ENCODE measurements at places on chromosomes 4 and X.

DNA sequence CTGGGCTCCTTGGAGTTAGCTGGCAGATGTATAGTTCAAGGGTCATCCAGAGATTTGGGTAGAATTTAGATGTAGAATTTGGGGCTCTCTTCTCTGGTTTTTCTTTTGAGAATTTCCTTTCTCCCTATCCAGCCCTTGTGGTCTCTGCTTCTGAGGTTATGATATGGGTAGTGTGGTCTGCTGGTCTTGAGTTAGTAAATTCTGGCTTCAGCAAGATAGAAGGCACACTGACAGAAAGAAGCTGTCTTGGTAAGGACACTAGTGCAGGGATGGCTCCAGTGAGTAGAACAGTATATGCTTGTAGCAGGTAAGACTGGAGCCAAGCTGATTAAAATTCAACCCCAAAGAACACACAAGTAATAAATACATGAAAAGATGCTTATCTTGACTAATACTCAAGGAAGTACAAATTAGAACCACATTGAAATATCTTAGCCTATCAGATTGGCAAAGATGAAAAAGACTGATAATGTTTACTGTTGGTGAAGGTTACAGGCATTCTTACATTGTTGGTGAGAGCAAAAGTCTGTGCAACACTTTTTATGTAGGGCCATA is 2.1 kb upstream of the IL9R start:
- no peak for DNase-seq

- DNase-seq: peak; percentile 5
These were observed 1.5 kb downstream of the GIMD1 start for GRCh38 chr4:106367072-106367471.

GRCh38 chr4:180949424-180950213 is 1293.6 kb upstream of the TENM3 start:
- DNase-seq: no peak

GRCh38 chr4:109589119-109589518 is 29.1 kb downstream of the MCUB start:
- DNase-seq: no peak

GRCh38 chrX:110401135-110401534 is 42.5 kb downstream of the RTL9 start:
- no peak for DNase-seq

DNA sequence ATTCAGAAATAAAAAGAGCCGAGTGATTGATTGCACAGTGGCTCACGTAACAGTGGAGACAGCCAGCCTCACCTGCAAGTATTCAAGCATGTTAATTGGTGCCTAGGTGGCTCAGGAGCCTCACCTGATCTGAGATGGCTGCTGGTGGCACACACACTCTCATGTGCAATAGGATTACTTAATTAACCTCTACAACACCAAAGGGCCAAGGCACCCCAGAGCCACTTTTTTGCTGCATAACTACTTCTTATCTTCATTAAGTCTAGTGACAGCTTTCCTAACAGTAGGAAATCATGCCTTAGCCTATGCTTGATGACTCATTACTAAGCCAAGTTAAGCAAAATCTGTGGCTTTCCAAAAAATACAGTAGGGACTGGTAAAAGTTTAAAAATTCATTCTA is 117.3 kb upstream of the NOCT start:
- DNase-seq: peak; percentile 71

DNA sequence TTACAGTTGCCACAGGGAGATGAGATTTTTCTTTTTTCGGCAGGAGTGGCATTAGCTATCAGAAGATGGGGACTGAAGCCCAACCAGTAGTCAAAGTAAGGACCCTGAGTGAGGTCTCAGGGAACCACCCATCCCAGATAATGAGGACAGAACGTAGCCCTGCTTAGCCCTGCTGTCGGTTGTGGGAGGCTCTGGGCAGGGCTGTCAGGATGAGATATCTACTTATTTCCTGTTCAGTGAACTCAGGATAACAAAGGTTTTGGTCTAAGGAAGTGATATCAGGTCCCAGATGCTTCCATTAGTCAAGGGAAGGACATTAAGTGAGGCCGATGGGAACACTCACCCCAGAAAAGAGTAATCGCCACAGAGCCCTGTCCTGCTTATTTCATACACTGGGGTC is 2.3 kb downstream of the MAGEB16 start:
- no peak for DNase-seq

DNA sequence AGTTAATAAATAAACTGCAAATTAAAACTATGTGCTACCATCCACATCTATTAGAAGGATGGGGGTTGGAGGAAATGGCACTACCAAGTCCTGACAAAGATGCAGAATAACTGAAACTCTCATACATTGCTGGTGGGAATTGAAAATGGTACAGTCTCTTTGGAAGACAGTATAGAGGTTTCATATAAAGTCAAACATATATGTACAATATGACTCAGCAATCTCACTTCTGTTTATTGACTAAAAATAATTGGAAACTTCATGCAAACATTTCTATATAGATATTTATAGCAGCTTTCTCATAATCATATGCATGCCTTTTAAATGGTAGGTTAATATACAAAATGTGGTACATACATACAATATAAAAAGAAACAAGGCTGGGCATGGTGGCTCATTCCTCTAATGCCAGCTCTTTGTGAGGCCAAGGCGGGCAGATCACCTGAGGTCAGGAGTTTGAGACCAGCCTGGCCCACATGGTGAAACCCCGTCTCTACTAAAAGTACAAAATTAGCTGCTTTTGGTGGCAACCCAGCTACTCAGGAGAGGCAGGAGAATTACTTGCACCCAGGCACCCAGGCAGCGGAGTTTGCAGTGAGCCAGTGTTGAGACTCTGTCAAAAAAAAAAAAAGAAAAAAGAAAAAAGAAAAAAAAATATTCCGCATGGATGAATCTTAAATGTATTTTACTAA is 225.0 kb upstream of the CXXC4 start:
- DNase-seq: no peak

DNA sequence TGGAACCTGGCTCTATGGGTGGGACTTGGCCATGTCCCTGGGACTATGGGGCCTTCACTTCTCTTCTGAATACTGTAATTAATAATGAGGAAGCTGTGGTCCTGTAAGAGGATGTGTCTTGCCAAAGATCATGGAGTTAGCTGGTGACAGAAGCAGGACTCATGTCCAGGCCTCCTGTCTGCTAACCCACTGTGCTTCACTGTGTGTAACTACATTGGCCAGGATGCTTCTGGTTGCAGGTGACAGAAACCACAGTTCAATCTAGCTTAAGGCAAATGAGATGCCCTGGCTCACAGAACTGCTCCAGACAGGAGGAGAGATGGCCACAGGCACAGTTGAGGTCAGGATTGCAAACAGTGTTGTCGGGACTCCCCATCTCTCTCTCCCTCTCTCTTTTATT is 3.1 kb downstream of the MTMR1 start:
- DNase-seq: no peak

GRCh38 chr4:163697121-163697520 is 202.6 kb downstream of the TMA16 start:
- peak; percentile 86 for DNase-seq

DNA sequence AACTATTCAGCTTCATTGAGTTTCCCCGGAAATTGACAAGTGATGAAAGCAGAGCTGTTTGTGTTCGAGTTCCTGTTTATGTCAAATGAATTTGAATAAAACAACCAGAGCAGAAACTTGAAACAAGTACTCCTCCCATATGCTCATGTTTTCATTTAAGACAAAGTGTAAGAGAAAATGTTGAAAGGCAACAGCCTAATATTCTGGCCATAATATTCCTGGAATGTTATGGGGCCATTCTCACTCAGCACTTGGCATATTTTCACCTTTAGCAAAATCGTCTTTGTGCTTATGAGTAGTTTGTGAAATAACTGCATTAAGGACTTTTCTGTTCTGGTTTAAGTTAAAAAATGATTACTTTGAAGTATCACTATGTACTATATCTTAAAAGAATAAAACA is 276.0 kb upstream of the FAT1 start:
- DNase-seq: no peak

Measured in astrocyte (in vitro differentiated cells and primary cell).